ENCODE measurements at places on chromosomes 2 and 18.

GRCh38 chr2:120398996-120399888 lies 53.3 kb downstream of the INHBB start:
- DNase-seq, result no peak

DNA sequence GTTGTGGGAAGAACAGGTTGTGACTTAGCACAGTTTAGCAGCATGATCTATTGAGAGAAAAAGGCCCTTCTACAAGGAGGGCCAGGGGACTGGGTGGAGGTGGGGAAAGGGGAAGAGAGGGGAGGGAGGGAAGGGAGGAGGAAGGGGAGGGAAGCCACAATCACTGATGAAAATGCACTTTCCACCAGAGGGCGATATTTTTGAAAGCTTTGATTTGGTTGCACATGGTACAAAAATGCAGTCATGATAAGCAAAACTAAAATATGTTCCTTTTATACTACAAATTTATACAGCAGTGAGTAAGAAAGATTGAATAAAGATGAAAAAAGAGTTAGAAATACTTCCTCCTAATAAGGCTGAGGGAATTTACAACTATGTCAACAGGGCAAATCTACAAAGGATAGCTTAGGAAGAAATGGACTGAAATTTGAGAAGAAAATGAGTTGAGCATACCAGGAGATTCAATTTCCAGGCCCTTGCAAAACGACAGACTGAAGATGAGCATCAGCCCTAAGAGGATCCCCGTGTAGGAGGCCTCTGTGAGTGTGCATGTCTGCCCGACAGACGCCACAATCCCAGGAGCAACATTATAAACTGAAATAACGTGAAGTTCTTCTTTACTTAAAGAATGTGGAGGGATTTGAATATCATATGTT lies 17.2 kb downstream of the SH3YL1 start:
- DNase-seq, result no peak

- DNase-seq, result no peak
Measured at GRCh38 chr2:138752197-138752956, 27.8 kb downstream of the NXPH2 start.

- no peak for DNase-seq
Measured at GRCh38 chr2:73935641-73936040, 9.0 kb downstream of the DGUOK start.

GRCh38 chr18:23033056-23033455 lies 99.9 kb downstream of the RBBP8 start:
- no peak for DNase-seq

Measured in stimulated activated CD8-positive, alpha-beta memory T cell treated with anti-CD3 and anti-CD28 coated beads, Interleukin-2, amount 100 ng/mL, for 48 hours (primary cell).